DND-41 (cell line): ENCODE measurements at places on chromosomes 12 and 14.

DNA sequence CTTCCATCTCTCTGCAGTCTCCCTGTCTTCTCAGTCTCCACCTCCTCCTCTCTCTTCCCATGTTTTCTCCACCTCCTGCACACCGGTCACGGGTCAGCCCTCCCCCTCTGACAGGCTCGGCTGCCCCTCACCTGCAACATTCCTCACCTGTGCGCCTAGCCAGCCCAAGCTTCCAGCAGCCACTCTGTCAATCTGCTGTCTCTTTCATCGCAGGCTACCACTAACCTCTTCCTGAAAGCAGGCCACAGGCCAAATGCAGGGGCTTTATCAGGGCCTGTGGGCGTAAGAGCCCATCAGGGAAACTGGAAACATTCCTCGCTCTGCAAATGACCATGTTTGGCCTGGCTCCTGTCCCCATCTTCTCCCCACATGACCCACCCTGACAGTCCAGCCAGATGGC is 34.5 kb downstream of the CMKLR1 start:
- DNase-seq, result no peak
- no peak overlapping the region for H3K4me3 ChIP-seq
- peaks cover 16% of the 10 kb centered on the region for H3K27me3 ChIP-seq
- no peak overlapping the region for H3K27ac ChIP-seq

- H3K4me3 ChIP-seq, result no peak overlapping the region
- no peaks in the 10 kb centered on the region for H3K27me3 ChIP-seq
- H3K36me3 ChIP-seq, result no peaks in the 10 kb centered on the region
- DNase-seq, result no peak
- no peaks in the 10 kb centered on the region for H3K4me1 ChIP-seq
- no peak overlapping the region for H3K27ac ChIP-seq
These were observed 233.6 kb upstream of the RMST start for GRCh38 chr12:97229004-97229403.

- peak overlapping the region; percentile 98 for H3K27ac ChIP-seq
- H3K36me3 ChIP-seq, result peaks cover 3% of the 10 kb centered on the region
- H3K27me3 ChIP-seq, result no peaks in the 10 kb centered on the region
These were observed 636 bp downstream of the FBXO33 start for GRCh38 chr14:39431416-39432178.

DNA sequence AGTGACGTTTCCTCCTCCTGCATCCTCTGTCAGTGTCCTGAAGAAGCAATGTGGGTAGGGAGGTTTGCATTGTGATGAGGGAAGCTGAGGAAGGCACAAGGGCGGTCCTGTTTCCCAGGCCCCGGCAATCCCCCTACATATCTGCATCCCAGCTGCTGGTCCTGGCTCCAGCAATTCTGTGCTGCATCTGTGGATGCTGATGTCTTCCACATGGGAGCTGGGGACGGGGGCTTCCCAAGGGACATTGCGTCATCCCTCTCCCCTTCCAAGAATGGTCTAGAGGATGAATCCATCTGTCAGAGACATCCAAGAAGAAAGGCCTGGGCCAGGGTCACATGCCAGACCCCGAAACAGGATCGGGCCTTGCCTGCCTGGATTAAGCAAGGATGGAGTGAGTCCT is 52.1 kb downstream of the TSPAN11 start:
- H3K27ac ChIP-seq, result no peak overlapping the region
- no peaks in the 10 kb centered on the region for H3K4me1 ChIP-seq
- no peak for DNase-seq
- no peak overlapping the region for H3K4me3 ChIP-seq
- H3K27me3 ChIP-seq, result no peaks in the 10 kb centered on the region

GRCh38 chr12:46107591-46107990 is 117.2 kb upstream of the SCAF11 start:
- no peaks in the 10 kb centered on the region for H3K36me3 ChIP-seq
- H3K27me3 ChIP-seq, result no peaks in the 10 kb centered on the region
- no peaks in the 10 kb centered on the region for H3K4me1 ChIP-seq
- no peak overlapping the region for H3K27ac ChIP-seq
- no peak overlapping the region for H3K4me3 ChIP-seq
